Activated T-cell treated with anti-CD3 and anti-CD28 coated beads for 24 hours (primary cell): ENCODE measurements at places on chromosomes 7 and 10.

DNA sequence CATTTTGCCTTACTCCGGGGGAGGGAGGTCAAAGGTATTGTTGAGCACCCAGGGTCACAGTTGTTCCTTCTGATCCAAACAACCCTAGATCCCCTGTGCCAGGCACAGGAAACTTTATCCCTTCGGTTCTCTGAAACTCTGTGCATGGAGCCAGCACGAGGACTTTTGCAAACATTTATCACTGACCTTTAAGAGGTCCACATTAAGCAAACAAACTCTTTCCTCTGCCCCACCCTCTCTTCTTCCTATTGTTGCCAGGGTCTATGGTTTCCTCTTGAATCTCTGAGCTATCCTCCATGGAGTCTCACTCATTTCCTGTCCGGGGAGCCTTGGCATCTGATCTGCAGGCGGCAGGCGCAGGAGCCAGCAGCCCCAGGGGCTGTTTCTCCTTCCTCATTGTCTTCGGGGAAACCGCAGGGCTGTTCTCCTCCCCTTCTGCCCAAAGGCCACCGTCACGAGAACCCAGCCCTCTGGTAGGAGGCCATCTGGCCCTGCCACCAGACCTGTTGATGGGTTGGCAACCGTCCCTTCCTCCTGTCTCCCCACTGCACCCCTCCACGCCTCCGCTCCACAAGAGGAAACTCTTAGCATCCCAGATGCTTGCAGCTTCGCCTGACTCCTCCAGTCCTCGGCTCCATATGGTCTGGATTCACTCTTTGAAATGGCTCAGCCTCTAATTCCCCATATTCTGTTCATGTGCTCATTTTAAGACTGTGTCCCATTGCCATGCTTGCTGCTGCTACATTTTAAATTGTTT is 327.3 kb upstream of the NRP1 start:
- DNase-seq: no peak

DNA sequence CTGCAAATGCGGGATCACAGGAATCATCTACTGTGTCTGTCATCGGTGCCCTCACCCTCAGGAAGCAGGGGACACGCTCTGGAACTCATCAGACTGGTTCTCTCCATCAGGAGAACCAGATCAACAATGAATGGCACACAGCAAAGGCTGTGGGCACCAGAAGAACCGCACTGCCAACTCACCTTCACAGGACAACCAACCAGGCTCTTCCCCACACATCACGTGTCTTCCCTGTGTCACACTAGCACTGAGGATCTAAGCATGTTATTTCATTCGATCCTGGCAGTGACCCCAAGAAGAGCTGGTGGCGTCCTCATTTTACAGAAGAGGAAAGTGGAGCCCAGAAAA is 106.1 kb downstream of the TNS3 start:
- no peak for DNase-seq

GRCh38 chr7:42939457-42940240 is 7.5 kb downstream of the MRPL32 start:
- no peak for DNase-seq

- no peak for DNase-seq
These were observed 31.9 kb downstream of the WASL start for GRCh38 chr7:123716877-123717276.

DNA sequence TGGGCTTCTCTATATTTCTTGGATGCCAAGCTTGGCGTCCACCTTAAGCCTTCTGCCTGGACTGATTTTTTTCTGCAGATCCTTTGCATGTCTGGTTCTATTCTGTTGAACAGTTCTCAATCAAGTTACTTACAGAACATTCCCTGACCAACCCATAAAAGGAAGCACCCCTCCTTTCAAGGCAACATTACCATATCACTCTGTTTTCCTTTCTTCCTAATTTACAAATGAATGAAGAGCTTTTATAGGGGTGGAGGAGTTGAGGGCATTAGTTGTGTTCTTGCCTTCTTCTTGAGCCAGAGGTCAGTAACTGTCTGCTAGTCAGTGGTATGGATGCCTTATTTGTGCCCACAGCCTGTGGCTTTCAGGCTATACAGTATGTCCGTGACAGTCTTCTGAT is 361.0 kb downstream of the PHTF2 start:
- DNase-seq: no peak

DNA sequence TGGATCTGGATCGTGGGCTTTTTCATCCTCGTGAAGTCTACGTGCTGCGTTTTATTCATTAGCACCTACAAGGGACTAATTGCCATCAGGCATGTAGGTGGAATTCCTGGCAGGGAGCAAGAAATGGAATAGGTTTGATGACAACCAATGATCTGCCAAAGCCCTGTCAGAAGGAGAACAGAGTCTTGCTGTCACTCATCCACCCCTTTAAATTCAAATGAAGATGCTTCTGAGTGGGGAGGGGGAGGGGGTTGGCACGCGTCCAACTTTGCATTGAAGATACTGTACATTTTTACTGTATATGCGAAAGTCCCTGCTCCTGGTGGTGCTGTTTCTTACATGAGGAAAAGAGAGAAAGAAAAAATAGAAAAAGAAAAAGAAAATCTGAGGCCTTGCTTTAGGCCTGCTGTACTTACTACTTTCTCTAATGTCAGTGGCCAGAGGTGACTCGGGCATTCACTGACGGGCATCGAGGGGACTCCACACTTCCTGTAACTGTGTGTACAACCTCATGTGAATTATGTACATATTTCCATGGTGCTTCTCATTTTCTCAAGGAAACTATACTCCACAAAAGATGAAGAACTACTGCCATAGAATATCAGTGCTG is 569.1 kb downstream of the INHBA start:
- DNase-seq: no peak

GRCh38 chr7:17500736-17501135 is 202.3 kb downstream of the AHR start:
- no peak for DNase-seq

GRCh38 chr10:69449841-69450240 is 1.4 kb upstream of the TSPAN15 start:
- DNase-seq: peak; percentile 25

GRCh38 chr7:105643851-105644250 is 62.6 kb upstream of the EFCAB10 start:
- DNase-seq: no peak

DNA sequence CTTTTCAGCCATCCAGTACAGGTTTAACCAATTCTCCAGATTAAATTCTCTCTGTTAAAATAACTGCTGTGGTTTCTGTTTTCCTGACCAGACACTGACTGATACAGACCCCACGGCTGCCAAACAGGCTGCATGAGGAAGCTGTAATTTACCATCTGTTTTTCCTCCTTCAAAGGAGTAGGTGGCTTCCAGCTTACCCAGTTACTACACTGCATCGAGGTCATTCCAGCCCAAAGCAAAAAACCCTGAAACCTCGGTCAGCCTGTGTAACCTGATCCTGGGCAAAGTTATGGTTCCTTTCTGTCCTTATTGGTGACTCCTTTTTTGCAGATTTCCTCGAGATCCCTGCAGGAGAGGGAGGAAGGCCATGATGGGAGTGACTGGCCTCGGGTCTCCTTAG is 27.9 kb upstream of the LOXL4 start:
- DNase-seq: no peak

DNA sequence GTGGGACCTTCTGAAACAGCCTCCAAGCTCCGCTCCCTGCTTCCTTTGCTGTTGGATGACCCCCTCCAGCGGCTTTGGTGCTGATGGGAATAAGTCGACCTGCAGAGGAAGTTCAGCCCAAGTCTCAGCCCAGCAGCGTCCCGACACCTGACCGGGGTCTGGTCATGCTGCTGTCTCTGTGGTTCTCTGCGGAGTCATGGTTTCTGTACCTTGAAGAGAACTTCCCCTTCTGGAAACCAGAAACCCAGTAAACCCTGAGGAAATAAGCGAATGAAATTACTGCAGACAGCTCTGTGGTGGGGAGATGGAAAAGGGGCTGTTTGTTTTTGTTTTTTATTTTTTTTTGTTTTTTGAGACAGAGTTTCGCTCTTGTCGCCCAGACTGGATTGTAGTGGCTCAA is 18.3 kb upstream of the ZNF12 start:
- no peak for DNase-seq

DNA sequence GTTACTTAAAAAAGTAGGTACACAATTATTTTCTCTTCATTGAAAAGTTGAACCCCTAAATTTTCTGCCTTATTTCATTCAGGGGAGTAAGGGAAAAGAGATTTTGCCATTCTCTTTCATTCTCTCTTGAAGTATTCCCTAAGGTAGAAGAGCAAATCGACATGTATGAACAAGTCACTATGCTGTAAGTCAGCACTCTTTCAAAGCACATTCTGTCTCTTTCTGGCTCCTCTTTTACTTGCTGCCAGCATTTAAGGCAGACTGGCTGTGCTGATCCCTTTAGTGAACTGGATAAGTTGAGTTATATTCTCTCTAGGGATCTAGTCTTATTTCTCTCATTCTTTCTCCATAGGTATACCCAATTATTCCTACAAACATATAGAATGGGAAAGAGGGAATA is 222.3 kb upstream of the ZWINT start:
- no peak for DNase-seq
